ENCODE measurements at places on chromosomes 2 and 18.

DNA sequence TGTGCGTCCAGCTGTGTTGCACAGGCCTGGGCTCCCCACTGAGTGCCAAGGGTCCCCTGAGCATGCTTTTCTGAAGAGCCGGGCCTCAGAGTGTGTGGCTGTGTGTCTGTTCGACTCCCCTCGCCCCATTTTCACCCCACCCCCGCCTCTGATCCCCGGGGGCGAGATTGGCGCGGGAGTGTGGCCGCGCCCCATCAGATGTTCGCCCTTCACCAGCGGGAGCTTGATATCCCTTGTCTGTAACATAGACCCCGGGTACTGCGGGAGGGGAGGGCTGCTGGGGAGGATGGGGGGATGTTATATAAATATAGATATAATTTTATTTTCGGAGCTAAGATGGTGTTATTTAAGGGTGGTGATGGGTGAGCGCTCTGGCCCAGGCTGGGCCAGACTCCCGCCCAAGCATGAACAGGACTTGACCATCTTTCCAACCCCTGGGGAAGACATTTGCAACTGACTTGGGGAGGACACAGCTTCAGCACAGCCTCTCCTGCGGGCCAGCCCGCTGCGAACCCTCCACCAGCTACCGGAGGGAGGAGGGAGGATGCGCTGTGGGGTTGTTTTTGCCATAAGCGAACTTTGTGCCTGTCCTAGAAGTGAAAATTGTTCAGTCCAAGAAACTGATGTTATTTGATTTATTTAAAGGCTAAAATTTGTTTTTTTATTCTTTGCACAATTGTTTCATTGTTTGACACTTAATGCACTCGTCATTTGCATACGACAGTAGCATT is 1.5 kb downstream of the RHOB start:
- DNase-seq, result no peak

DNA sequence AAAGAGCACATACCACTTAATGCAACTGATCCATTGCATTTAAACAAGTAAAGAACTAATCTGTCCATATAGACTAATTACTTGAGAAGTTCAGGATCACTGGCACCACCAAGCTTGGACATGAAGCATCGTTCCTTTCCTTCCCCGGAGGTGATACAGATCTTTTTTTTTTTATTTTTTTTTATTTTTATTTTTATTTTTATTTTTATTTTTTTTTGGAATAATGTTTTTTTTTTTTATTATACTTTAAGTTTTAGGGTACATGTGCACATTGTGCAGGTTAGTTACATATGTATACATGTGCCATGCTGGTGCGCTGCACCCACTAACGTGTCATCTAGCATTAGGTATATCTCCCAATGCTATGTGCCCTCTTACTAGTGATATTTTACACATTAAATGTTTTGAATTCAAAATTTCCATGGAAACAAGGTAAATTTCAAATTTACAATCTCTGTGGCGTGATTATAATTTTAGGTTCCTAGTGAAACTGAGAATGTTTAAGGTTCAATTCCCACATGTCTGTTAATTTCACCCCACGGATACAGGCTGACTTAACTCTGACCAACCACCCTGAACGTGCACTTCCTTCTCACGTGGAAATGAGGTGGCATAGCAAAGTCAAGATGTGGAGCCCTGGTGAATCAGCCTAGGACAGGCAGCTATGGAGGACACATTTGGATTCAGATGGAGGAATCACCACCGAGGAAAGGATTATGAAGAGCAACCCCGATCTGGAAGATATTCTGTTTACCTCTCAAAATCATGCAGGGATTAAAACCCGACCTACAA is 101.6 kb upstream of the THOC1 start:
- DNase-seq, result no peak

GRCh38 chr2:45595721-45596435 is 15.2 kb downstream of the SRBD1 start:
- DNase-seq, result peak; percentile 53

- no peak for DNase-seq
Measured at GRCh38 chr18:48295586-48296311, 113.4 kb downstream of the ZBTB7C start.

GRCh38 chr2:95059656-95060370 is 34.3 kb downstream of the MAL start:
- no peak for DNase-seq
